Keratinocyte (primary cell): ENCODE measurements at places on chromosomes 5 and 9.

DNA sequence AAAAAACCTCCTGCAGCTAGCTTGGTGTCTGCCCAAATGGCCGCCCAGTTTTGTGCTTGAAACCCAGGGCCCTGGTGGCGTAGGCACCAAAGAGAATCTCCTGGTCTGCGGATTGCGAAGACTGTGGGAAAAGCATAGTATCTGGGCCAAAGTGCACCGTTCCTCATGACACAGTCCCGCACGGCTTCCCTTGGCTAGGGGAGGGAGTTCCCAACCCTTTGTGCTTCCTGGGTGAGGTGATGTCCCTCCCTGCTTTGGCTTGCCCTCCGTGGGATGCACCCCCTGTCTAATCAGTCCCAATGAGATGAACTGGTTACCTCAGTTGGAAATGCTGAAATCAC is 83.0 kb upstream of the JAK2 start:
- DNase-seq, result no peak

- no peak for DNase-seq
Measured at GRCh38 chr5:122943050-122943698, 93.4 kb downstream of the PPIC start.

DNA sequence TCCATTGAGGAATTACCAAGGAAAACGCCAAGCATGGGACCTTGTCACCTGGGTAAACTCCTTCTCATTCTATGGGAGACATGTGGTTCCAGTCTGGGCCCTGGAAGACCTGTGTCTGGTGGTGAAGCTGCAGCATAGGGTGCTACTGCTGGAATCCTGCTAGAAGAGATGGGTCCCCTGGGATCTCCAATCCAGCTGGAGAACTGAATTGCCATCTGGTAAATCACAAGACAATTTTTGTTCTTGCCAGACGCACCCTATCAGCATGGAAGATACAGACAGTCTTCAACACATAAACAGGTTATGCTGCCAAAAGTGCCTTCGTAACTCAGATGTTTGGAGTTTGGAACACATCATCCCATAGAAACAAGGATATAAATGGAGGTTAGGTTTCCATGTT is 424.0 kb upstream of the BRINP1 start:
- no peak for DNase-seq

DNA sequence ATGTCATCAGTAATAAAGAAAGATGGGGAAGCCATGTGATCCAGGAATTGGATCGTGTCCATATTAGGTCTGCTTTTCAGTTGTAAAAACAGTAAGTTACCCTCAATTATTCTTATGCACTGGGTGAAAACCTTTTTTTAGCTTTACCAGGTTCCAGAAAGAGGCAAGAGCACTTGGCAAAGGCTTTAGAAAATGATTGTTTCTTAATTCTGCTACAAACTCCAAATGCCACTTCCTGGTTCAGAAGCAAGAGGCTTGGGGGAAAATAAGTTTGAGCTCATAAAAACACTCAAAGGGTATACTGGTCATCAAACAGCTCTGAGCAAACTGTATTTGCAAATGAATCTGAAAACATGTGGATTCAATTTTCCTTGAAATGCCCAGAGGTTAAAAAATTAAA is 615.6 kb downstream of the EBF1 start:
- DNase-seq, result no peak

GRCh38 chr9:87301371-87301770 is 196.3 kb upstream of the DAPK1 start:
- DNase-seq, result no peak

DNA sequence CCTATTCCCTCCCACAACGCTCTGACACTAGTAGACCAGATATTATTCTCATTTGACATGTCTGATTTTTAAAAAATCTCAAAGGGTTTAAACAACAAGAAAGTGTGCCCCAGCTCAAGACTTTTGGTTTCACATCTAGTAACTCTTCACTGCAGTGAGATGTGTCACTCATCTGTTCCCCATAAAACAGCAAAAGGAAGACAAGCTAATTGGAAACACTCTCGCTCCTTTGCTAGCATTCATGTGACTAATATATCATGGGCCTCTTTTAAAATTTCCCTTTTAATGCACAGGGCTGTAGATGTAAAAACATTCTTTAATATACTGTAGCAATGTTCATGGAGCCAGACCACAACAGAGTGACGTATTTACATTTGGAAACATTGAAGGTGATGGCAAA is 372.6 kb downstream of the ZNF608 start:
- no peak for DNase-seq
